ENCODE measurements at places on chromosomes 1 and 21.

DNA sequence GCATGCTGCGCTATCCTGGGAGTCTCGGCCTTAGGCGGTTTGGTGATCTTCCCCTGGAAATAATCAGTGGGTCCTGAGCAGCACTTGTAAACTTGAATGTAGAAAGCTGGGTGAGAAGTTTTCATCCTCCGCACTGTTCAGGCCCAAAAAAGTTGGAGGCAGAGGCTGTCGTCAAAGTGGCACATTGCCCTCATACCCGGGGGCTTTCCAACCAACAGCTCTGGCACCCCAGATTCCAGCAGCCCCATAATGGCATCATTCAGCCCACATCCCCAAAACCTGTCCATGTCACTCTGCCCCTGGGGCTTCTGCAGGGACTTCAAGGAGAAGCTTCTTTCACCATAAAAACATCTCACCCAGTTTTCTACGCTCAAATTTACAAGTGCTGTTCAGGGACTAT, 59.3 kb downstream of the TOR1AIP2 start:
- H3K36me3 ChIP-seq, result no peaks in the 10 kb centered on the region
- DNase-seq, result no peak
- H3K27me3 ChIP-seq, result peaks cover 42% of the 10 kb centered on the region
- no peak overlapping the region for H3K27ac ChIP-seq

DNA sequence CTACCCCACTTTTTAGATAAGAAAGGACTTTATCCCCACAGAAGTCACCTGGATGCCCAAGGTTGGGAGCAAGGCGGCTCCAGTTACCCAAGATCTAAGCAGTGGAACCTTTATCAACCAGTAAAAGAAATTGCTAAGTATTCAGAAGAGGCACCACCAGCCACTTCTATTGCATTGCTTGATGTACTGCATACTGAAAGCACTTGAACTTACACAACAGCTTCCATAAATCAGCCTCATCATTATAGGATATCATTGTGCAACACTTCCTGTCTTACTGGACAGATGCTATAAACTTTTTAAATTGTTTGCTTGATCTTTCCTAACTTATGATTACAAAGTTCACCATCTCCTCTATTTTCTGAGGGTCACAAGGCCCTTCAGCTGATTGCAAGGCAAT, 642.7 kb upstream of the CXADR start:
- H3K27ac ChIP-seq, result no peak overlapping the region
- no peaks in the 10 kb centered on the region for H3K4me1 ChIP-seq
- no peaks in the 10 kb centered on the region for H3K36me3 ChIP-seq

- DNase-seq, result no peak
- H3K36me3 ChIP-seq, result no peaks in the 10 kb centered on the region
- H3K27ac ChIP-seq, result no peak overlapping the region
- H3K27me3 ChIP-seq, result peaks cover 25% of the 10 kb centered on the region
These were observed 7.3 kb downstream of the SYNC start for GRCh38 chr1:32695098-32695904.

DNA sequence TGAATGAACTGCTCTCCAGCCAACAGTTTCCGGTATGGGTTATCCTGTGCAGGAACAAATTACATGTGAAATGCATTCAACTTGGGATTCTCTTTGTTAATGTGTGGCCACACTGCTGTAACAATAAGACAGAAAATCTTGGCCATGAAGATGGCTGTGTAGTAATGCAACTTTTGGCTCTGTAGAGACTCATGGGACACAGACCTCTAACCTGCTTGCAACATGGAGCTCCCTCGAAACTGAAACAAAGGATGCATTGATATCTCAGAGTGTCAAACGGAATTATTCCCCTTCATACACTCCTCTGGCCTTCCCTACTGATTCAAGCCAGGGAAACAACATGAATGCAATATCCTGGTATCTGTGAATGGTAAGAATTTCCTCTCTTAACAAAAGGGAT, 559.3 kb upstream of the ZRANB2 start:
- no peaks in the 10 kb centered on the region for H3K27me3 ChIP-seq
- no peaks in the 10 kb centered on the region for H3K4me1 ChIP-seq
- H3K36me3 ChIP-seq, result no peaks in the 10 kb centered on the region
- H3K27ac ChIP-seq, result no peak overlapping the region
- no peak for DNase-seq

- no peak overlapping the region for H3K27ac ChIP-seq
- H3K36me3 ChIP-seq, result no peaks in the 10 kb centered on the region
- H3K4me1 ChIP-seq, result no peaks in the 10 kb centered on the region
- no peaks in the 10 kb centered on the region for H3K27me3 ChIP-seq
- no peak overlapping the region for H3K4me3 ChIP-seq
These were observed 387.8 kb upstream of the LYPLAL1 start for GRCh38 chr1:218785928-218786327.
